ENCODE measurements at places on chromosomes 3 and 15. TPM values are rescaled to one million over a fixed set of nuclear protein-coding genes. Genes with fewer than 3 reads are reported as not detected.
A peak's percentile ranks its signal among the peaks of the same experiment; 100 is the strongest.

- DNase-seq, result no peak
- H3K4me3 ChIP-seq, result no peak overlapping the region
- H3K27ac ChIP-seq, result no peak overlapping the region
- peaks cover 20% of the 10 kb centered on the region for H3K27me3 ChIP-seq
- peaks cover 10% of the 10 kb centered on the region for H3K4me1 ChIP-seq
These were observed 55.3 kb downstream of the SLC28A2 start for GRCh38 chr15:45307230-45307924.

CCR1 gene
- total RNA-seq, result 0.11 TPM

SCAANT1 gene
- not detected for total RNA-seq

WDR82 gene
- total RNA-seq, result 93.1 TPM

DNA sequence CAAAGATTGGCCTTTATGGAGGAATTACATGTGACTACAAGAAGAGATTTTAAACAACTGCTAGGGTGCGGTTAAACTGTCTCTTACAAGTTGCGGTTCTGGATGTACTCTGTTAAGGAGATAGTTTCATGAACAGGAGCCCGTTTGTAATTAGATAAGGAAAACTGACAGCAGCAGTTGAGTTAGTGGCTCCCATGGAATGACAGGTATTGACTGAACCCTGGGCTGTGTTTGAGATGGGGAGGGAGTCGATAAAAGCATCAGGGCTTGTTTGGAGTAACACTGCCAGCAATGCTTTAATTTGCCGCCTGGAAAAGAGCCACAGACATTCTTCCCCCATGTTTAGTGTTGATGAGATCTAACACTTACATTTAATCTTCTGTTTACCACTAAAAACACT is 139.9 kb downstream of the ROBO2 start:
- no peak for DNase-seq
- peak overlapping the region; percentile 50 for H3K4me3 ChIP-seq
- H3K4me1 ChIP-seq, result peaks cover 31% of the 10 kb centered on the region
- peak overlapping the region; percentile 76 for H3K27ac ChIP-seq
- H3K36me3 ChIP-seq, result peaks cover 2% of the 10 kb centered on the region
- peaks cover 7% of the 10 kb centered on the region for H3K27me3 ChIP-seq

GRCh38 chr3:49454458-49454857 is 15.6 kb upstream of the DAG1 start:
- H3K27ac ChIP-seq, result peak overlapping the region; percentile 55
- DNase-seq, result peak; percentile 36
- H3K27me3 ChIP-seq, result no peaks in the 10 kb centered on the region
- peaks cover 13% of the 10 kb centered on the region for H3K4me1 ChIP-seq
- no peak overlapping the region for H3K4me3 ChIP-seq

GRCh38 chr3:20421-20820 is 176.1 kb upstream of the CHL1 start:
- no peak overlapping the region for H3K4me3 ChIP-seq
- H3K4me1 ChIP-seq, result no peaks in the 10 kb centered on the region
- no peak for DNase-seq
- H3K27ac ChIP-seq, result no peak overlapping the region
- H3K27me3 ChIP-seq, result peaks cover 27% of the 10 kb centered on the region
- H3K36me3 ChIP-seq, result no peaks in the 10 kb centered on the region

COMMD2 gene
- total RNA-seq, result 60.8 TPM

HYAL1 gene
- 3.1 TPM for total RNA-seq

CACNA2D2 gene
- 6.9 TPM for total RNA-seq

DNA sequence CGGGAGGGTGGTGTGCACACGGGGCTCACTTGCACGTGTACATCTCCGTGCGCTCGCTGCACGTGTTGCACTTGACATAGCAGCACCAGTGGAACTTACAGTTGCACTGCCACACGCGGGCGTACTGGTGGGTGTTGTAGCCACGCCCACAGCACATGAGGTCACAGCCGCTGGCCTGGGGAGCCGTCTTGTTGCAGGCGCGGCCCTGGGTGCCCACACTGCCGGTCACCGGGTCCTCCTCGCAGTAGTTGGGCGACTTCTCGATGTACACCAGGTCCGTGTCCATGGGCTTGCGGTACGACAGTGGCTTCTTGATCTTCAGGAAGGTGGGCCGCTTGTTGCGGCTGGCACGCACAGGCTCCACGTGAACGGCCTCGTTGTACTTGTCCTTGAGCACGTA is 61.0 kb downstream of the WNT7A start:
- no peak overlapping the region for H3K27ac ChIP-seq
- no peaks in the 10 kb centered on the region for H3K4me1 ChIP-seq
- no peak for DNase-seq
- no peak overlapping the region for H3K4me3 ChIP-seq
- H3K36me3 ChIP-seq, result peaks cover 5% of the 10 kb centered on the region
- H3K27me3 ChIP-seq, result peaks cover 10% of the 10 kb centered on the region

- H3K27ac ChIP-seq, result peak overlapping the region; percentile 53
- no peaks in the 10 kb centered on the region for H3K36me3 ChIP-seq
- no peaks in the 10 kb centered on the region for H3K27me3 ChIP-seq
- DNase-seq, result no peak
- peaks cover 32% of the 10 kb centered on the region for H3K4me1 ChIP-seq
These were observed 522.2 kb downstream of the SOX2 start for GRCh38 chr3:182233957-182234356.

SIN3A gene
- 96.4 TPM for total RNA-seq

DNA sequence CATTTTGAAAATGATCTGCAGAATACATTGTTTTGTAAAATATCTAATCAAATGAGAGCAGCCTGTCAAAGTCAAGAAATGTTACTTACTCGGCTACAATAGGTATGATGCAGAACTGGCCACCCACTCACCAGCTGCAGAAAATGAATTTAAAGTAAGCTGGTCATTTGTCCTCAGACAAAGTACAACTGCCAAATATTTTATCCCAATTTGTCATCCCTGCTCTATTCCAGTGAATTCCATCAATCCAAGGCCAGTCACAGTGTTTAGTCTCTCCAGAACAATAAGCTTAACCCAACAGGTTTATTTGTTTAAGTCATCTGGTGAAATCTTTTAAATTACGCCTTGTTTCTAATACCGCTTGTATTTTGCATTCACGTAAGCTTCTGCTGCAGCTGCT is 46.6 kb upstream of the TCF12 start:
- peaks cover 16% of the 10 kb centered on the region for H3K4me1 ChIP-seq
- H3K36me3 ChIP-seq, result no peaks in the 10 kb centered on the region
- H3K27ac ChIP-seq, result peak overlapping the region; percentile 8
- no peaks in the 10 kb centered on the region for H3K27me3 ChIP-seq
- no peak for DNase-seq

Data from progenitor cell of endocrine pancreas (in vitro differentiated cells).